ENCODE measurements at places on chromosomes 4 and X. TPM values are rescaled to one million over a fixed set of nuclear protein-coding genes. Genes with fewer than 3 reads are reported as not detected.
A peak's percentile ranks its signal among the peaks of the same experiment; 100 is the strongest.

Gene VCX3A
- not detected for total RNA-seq

DNA sequence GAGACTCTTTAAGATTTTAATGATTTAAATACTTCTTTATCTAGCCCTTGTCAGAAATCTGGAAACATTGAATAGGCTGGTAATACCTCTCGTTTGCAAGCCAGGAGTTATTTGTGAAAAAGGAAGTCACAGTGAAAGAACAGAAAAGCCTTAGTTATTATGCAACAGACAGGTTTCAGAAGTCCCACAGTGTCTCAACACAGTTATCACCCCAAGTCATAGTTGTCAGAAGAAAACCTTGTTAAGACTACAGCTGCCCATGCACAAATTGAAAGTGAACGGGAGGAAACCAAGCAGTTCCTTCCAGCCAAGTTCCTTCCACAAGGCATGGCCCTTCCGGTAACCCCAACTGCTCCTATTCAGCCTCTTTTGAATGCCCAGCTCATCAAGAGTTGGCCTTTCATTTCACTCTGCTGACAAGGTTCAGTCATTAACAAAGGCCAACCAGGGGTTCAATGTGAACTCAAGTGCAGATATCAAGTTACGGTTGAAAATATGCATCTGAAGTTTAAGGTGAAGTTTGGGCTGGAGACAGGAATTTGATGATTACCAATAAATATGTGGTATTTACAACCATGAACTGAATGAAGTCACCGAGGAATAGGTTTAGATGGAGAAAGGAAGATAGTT lies 15.6 kb downstream of the ALPK1 start:
- no peak for ATAC-seq

- ATAC-seq: no peak
These were observed 232.7 kb downstream of the MGST2 start for GRCh38 chr4:139898293-139898692.

DNA sequence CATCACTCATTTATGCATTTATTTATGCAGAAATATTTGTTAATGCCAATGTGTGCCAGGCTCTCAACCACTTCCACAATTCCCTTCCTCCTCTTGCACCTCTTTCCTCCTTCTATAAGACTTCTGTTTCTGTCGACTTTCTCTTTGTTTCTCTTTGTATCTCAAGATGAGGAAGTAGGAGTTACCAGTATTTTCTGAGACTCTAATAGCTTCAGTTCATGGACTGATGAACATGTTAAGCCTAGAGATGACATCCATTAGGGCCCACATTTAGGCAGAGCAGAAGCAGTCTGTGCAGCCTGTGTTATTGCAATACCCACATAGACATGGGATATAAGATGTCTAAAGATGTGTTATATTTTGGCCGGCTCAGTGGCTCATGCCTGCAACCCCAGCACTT lies 241.8 kb upstream of the SMIM31 start:
- no peak for ATAC-seq

GRCh38 chr4:18847249-18847890 lies 825.8 kb upstream of the LCORL start:
- no peak for ATAC-seq

- ATAC-seq: no peak
These were observed 56.7 kb upstream of the ATOH1 start for GRCh38 chr4:93771640-93772411.

DNA sequence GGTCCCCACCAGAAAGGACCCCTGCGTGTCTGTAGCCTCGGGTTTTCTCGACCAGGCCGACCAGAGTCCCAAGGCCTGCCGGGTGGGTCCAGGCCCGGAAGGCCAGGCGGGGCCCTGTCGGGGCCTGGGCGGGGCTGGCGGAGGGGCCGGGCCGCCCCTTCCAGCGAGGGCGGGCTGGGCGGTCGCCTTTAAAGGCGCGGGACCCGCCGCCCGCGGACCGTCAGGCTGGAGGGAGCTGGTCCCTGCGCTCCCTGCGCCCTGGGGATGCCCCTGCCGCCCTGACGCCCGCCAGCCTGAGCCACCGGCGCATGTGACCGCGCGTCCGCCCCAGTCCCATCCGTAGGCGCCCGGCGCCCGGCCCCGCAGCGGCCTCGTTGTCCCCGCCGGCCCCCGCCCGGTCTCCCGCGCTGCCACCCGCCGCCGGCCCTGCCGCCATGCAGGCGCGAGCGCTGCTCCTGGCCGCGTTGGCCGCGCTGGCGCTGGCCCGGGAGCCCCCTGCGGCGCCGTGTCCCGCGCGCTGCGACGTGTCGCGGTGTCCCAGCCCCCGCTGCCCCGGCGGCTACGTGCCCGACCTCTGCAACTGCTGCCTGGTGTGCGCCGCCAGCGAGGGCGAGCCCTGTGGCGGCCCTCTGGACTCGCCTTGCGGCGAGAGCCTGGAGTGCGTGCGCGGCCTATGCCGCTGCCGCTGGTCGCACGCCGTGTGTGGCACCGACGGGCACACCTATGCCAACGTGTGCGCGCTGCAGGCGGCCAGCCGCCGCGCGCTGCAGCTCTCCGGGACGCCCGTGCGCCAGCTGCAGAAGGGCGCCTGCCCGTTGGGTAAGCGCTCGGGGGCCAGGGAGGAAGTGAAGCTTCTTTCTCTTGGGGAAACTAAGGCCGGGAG lies at the start of gene HTRA3:
Gene HTRA3, plus strand, starts transcription at position 220 of the 883 bp plus-strand sequence. Its CDS starts 215 bp downstream, at position 435.
- peak; percentile 82 for ATAC-seq

GRCh38 chr4:128930051-128930450 lies 120.6 kb downstream of the JADE1 start:
- no peak for ATAC-seq

- ATAC-seq: peak; percentile 90
These were observed 7.5 kb downstream of the HADH start for GRCh38 chr4:107996949-107997788.
